ENCODE measurements at places on chromosomes 3 and 15.

DNA sequence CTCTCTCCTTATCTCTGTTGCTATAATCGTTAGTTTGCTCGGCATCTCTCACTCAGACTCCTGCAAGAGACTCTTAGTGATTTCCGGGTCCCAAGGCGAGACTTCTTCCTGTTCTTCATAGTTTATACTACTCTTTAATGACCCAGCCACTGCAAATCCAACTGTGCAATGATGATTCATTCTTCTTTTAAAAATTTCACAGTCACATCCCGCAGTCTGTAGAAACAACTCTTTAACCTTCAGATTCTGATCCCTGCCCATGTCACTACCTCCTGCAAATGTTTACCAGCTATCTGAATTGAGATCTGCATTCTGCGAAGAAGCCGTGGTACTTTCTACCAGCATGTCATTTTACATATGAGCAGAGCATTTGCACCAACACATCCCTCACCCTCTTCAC, 2.8 kb upstream of the VGLL3 start:
- no peak for DNase-seq

- no peak for DNase-seq
Observed at GRCh38 chr3:40877631-40878463, 321.5 kb upstream of the CTNNB1 start.

DNA sequence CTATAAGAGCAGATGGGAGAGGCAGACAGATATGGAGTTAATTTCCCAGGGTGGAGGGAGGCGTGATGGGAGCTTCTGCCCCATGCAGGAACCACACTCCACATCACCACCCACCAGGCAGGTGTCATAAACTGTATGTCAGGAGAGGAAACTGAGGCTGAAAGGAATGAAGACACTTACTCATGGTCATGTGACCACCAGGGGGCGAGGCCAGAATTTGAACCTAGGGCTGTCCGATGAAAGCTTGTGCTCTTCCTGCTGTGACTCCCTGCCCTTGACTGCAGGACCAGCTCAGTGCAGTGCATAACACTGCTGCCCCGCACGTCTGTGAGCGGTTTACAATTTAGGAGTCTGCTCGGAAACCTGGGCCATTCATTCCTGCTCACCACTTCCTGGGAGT, 28.8 kb downstream of the NUP210 start:
- DNase-seq: peak; percentile 20

GRCh38 chr15:31344823-31345605, 18.4 kb downstream of the KLF13 start:
- peak; percentile 48 for DNase-seq

DNA sequence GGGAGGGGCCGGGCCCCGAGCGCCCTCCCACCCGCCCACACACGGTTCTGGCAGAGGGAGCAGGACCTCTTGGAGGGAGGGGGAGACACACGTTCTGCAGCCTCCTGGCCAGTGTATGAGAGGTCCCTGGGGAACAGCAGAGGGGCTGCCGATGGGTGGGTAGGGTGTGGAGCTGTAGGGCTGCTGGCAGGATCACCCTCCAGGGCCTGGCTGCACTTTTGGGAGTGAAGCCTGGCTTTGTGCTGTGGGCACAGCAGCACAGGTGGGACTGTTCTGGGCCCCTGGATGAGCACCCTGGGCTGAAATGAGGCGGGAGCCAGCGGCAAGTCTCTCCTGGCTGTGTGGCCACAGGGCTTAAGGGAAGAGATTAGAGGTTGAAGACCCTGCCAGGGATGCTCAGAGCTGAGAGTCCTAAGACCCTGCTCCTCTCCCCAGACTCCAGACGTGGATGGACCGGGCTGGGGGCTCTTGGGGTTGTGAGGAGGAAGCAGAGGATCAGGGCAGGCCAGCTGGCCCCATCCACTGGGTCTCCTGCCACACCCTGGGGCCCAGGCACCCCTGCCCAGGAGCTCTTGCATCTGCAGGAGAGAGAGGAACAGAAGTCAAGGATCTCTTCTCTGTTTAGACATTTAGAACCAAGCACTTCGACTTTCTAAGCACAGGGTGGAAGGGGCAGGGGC, 45.2 kb downstream of the RGMA start:
- no peak for DNase-seq

DNA sequence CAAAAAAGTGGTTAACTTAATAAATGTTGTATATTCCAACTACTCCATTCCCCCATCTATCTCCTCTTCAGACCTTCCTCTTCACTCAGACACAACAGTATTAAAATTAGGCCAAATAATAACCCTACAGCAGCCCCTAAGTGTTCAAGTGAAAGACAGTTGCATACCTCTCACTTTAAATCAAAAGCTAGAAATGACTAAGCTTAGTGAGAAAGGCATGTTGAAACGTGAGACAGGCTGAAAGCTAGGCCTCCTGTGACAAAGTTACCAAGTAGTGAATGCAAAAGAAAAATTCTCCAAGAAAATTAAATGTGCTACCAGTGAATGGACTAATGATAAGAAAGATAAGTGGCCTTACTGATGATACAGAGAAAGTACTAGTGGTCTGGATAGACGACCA, 71.7 kb downstream of the ANKRD28 start:
- DNase-seq: no peak

DNA sequence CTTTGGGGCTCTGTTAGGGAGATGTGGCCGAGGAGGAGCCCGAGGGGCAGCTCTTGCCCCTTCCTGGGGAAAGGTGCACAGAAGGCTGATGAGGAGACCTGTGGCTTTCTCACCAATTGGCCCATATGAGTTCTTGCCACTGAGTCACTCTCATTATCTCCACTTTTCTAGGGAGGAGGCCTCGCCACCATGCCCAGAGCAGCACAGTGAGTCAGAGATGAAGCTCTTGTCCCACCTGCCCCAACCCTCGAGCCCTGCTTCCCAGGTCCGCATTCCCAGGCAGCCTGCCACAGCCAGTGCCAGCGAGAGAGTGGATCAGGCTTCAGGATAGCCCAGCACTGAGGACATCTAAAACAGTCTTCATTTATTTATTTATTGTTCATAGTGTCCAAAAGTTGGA, 53.5 kb downstream of the AMOTL2 start:
- DNase-seq: no peak

- DNase-seq: no peak
Observed at GRCh38 chr15:81728726-81729125, 317.1 kb downstream of the MEX3B start.

- DNase-seq: no peak
Observed at GRCh38 chr3:98274914-98275313, 7.4 kb upstream of the OR5H2 start.

DNA sequence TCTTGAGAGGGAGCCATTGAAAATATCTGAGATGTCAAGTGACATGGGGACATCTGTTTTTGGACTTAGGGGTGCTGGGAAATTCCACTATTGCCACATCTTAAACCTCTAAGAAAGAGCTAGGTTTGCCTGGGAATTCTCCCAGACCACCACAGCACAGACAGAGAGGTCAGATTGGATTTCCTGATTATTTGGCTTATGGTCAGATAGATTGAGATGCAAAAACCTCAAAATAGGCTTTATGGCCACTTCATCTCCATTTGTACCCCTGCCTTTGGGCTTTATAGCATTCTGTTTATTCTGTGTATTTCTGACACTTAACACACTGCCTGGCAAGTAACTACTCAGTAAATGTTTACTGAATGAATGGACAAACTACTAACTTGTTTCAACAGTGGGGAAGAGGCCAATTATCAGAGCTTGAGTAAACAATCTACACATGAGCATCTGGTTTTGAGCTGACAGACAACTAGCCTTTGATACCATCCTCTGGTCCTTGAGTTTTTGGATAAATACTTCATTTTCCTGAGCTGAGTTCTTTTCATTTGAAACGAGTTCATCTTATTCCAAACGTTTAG, 81.8 kb downstream of the TP63 start:
- DNase-seq: no peak

- peak; percentile 93 for DNase-seq
Observed at GRCh38 chr15:89893696-89894447, at the start of gene AP3S2. AP3S2 (minus strand) TSS chr15:89893994; CDS start chr15:89893949, 45 bp downstream.

DNA sequence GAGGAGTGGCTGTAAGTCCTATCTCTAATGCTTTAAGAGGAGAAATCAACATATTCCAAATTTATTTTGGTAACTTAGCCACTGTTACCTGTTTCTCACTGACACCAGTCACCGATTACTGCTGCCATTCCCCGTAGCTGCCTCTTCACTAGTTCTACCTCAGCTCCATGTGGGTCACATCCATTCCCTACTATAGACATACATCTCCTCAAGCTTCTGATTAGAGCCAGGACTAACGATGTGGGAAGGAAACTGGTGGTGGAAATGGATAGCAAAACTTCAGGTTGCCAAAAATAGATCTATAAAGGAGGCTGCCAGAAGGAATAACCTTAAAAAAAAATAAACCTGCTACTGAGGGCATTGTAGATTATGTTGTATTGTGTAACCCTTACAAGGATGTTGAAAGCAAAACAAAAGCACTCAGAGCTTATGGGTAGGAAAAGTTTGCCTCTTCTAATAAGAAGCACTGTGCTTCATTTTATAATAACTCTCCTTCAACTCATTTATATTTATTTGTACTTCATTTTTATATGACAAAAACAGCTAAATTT, 56.0 kb downstream of the KAT2B start:
- no peak for DNase-seq

DNA sequence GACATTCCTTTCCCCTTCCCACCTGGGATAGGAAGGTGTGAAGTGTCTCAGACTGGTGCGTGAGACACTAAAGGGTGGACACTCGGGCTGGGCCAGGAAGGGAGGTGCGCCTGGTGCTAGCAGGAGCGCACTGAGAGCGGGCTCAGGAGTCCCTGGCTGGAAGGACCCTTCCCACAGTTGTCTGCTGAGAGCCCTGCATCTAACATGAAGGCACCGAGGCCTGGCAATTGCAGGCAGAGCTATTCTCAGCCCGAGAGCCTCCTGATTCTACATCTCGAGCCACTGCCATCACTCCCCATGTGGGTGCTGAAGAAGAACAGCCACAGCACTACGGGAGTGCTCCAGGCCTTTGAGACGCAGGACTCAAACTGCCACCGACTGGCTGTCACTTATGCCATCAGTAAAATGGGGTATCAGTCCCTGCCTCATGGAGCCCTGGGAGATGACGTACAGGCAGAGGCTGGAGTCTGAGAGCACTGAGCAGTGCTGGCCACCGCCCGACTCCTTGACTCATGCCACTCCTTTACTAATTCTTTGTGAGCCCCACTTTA, 159.4 kb downstream of the KLF13 start:
- no peak for DNase-seq

DNA sequence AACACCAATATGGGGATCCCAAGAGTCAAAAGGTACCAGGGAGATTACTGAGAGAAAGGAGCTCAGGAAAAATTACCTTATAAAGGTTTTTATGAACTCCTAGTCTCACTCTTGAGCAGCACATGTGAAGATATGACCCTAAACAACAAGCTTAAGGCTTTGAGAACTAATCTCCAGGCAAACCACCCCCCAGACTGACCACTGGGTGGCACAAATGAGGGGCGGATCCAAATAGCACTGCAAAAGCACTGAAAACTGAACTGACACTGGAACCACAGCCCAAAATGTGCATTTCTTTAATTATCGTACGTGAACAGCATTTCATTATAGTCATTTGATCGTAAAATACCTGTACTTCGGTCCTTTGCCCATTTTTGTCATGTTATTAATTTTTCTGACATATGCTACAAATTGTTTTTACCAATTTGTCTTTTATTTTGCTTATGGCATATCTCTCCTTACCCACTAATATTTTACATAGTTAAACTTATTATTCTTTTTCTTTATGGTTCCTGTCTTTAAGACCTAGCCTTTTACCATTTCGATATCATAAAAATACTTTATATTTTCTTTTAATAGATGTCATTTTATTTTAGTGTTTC, 31.5 kb upstream of the TFDP2 start:
- DNase-seq: peak; percentile 10

DNA sequence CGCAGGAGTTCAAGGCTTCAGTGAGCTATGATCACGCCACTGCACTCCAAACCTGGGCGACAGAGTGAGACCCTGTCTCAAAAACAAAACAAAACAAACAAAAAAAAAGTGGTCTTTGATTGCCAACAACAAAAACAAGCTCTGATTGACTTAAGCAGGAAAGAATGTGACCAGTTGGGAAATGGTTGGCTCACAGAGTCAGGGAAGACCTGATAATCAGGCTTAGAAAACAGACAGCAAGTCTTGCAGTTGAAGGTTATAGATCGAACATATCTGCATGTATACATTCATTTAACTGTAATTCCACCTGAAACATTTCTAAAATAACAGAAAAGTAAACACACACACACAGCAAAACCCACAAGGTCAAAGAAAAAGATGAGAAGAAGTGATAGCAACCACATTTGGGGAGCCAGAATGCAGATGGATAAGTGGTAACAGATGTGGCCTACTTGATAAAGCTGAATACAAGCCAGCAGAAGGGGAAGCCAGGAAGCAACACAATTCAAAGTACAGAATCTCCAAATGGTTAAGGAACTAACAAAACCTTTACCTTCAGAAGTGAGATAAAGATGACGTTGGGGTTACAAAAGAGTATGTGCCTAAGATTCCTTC, 699.9 kb upstream of the ZNF385D start:
- no peak for DNase-seq

- DNase-seq: peak; percentile 8
Observed at GRCh38 chr3:59266551-59266950, 216.7 kb upstream of the CFAP20DC start.

- DNase-seq: no peak
Observed at GRCh38 chr3:3109407-3110298, 521 bp downstream of the IL5RA start.

GRCh38 chr3:73433079-73433478, 191.7 kb downstream of the PDZRN3 start:
- DNase-seq: no peak

GRCh38 chr15:92384381-92384780, 9.3 kb upstream of the ST8SIA2 start:
- no peak for DNase-seq

GRCh38 chr15:31338318-31338878, 11.8 kb downstream of the KLF13 start:
- no peak for DNase-seq

- DNase-seq: peak; percentile 84
Observed at GRCh38 chr3:177337541-177338331, 140.5 kb upstream of the TBL1XR1 start.

DNA sequence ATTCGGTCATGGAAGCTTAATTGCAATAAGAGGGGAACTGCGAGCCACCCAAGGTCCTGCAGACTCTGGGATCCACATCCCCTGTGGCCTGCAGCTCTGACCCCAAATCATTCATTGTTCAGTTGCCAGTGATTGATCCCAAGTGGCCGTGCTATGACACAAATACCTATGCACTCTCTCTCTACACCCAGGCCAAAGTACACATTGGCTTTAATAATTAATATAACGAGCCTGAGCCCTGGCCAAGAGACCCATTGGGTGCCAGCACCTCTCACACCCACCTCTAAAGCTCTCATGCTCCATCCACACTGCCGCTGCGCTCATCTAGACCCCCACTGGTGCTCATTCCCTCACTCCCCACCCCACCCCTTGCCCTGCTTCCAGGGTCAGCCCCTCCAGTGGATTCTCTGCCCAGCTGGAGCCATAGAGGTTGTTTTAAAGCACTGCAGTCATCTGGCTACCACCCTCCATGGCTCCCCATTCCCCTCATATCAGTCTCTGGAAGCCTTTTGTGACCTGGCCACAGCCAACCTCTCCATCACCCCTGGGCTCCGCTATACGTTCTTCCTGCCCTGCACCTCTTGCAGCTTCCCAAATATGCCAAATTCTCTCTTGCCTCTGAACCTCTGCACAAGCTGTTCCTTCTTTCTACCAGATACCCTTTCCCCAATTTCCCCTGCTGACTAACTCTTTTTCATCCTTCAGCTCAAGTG, 37.7 kb upstream of the SLC6A6 start:
- DNase-seq: no peak

- DNase-seq: no peak
Observed at GRCh38 chr3:123880998-123881561, 3.1 kb downstream of the MYLK start.

GRCh38 chr3:52317208-52318000, 1.3 kb downstream of the DNAH1 start:
- DNase-seq: peak; percentile 70

- no peak for DNase-seq
Observed at GRCh38 chr3:45145681-45146614, at the start of gene CDCP1. CDCP1 (minus strand) TSS chr3:45146378; CDS start chr3:45146287, 91 bp downstream.

Measured in stimulated activated CD4-positive, alpha-beta T cell treated with anti-CD3 and anti-CD28 coated beads, Interleukin-4, amount 100 ng/mL, for 24 hours (primary cell).